Endothelial cell (in vitro differentiated cells): ENCODE measurements at places on chromosomes 16 and 17. TPM values are rescaled to one million over a fixed set of nuclear protein-coding genes. Genes with fewer than 3 reads are reported as not detected.

PYCARD gene
- total RNA-seq: 35.6 TPM

SPAG5 gene
- total RNA-seq: 28.5 TPM

SLC25A11 gene
- total RNA-seq: 47.5 TPM

RAC3 gene
- total RNA-seq: 24.0 TPM

KCNH4 gene
- total RNA-seq: 0.08 TPM

HOXB7 gene
- total RNA-seq: 3.6 TPM

C16orf95 gene
- total RNA-seq: 6.5 TPM

FBXW10 gene
- not detected for total RNA-seq

MEIOC gene
- total RNA-seq: not detected

KRT20 gene
- not detected for total RNA-seq

CFAP52 gene
- not detected for total RNA-seq

HCRT gene
- not detected for total RNA-seq

TLCD1 gene
- 2.4 TPM for total RNA-seq

TP53TG3F gene
- total RNA-seq: not detected

CD300H gene
- total RNA-seq: not detected

TK2 gene
- 13.1 TPM for total RNA-seq

KRTAP9-1 gene
- total RNA-seq: not detected

ZMYND15 gene
- total RNA-seq: not detected

TEKT5 gene
- total RNA-seq: 0.64 TPM

TNP2 gene
- not detected for total RNA-seq

FBXW10B gene
- total RNA-seq: 0.44 TPM

ITPRIPL2 gene
- total RNA-seq: 65.1 TPM

DNASE1L2 gene
- 1.0 TPM for total RNA-seq

IGFALS gene
- not detected for total RNA-seq

CCR7 gene
- 0.51 TPM for total RNA-seq

TAT gene
- not detected for total RNA-seq

CHST4 gene
- 0.13 TPM for total RNA-seq

GINS2 gene
- total RNA-seq: 9.1 TPM

AANAT gene
- not detected for total RNA-seq

VAT1L gene
- 1.1 TPM for total RNA-seq

ETV4 gene
- total RNA-seq: 37.1 TPM

ABCC12 gene
- 0.31 TPM for total RNA-seq

ABHD15 gene
- total RNA-seq: 1.7 TPM

TMEM238L gene
- not detected for total RNA-seq

PIGQ gene
- 38.4 TPM for total RNA-seq

UMOD gene
- total RNA-seq: not detected

CTRB2 gene
- total RNA-seq: not detected

RHBDF1 gene
- 60.7 TPM for total RNA-seq

BAIAP2 gene
- total RNA-seq: 67.8 TPM

STX1B gene
- total RNA-seq: 5.5 TPM

FZD2 gene
- 12.9 TPM for total RNA-seq

VTN gene
- total RNA-seq: not detected

PRSS33 gene
- total RNA-seq: not detected

CDK3 gene
- 8.4 TPM for total RNA-seq

SLC16A6 gene
- total RNA-seq: 2.4 TPM

ATF7IP2 gene
- total RNA-seq: 15.3 TPM

SUPT6H gene
- total RNA-seq: 87.4 TPM

PHOSPHO1 gene
- total RNA-seq: not detected

C1QTNF8 gene
- total RNA-seq: not detected

FSCN2 gene
- total RNA-seq: 1.5 TPM

FAM20A gene
- total RNA-seq: 0.44 TPM

PRR29 gene
- 25.3 TPM for total RNA-seq

TEFM gene
- 11.8 TPM for total RNA-seq

EME1 gene
- 6.1 TPM for total RNA-seq

DOC2A gene
- total RNA-seq: 7.4 TPM

OR2C1 gene
- not detected for total RNA-seq
